ENCODE measurements at places on chromosomes 7 and 10.

DNA sequence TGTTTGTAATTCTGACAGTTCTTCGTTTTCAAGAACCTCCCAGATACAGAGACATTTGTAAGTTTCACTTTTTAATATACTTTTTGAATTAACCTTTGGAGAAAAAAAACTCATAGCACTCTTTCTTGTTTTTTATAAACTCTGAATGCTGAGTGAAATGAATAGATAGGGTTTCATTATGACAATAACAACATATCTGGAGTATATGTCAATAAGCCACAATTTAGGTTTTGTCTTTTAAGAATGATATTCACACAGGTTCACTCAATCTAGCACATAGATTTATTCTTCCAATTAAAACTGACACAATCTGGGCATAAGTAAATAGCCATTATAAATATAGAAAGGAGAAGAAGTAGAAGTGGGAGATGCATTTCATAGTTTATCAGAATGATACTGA is 21.7 kb downstream of the ABCA13 start:
- DNase-seq = no peak

GRCh38 chr7:17774716-17775288 is 165.5 kb downstream of the SNX13 start:
- DNase-seq = peak; percentile 11

DNA sequence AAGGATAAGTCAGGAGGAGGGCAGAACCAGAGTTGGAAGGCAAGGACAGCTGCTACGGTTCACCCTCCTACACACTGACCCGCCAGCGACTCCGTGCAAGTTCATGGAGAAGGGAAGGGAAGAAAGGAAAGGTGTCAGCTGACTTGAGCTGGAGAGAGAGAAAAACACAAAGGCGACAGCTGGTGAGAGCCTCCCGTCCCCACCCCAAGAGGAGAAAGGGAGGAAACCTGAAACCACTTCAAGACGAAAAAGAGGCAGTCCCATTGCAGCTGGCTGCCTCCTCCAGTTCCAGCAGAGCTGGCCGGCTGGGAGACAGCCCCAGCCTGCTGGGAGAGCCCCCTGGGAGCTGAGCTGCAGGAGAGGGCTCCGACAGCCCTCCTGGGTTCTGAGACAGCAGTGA is 75.2 kb downstream of the PARD3 start:
- peak; percentile 48 for DNase-seq

GRCh38 chr7:117587931-117588330 is 108.1 kb downstream of the CFTR start:
- DNase-seq = no peak

DNA sequence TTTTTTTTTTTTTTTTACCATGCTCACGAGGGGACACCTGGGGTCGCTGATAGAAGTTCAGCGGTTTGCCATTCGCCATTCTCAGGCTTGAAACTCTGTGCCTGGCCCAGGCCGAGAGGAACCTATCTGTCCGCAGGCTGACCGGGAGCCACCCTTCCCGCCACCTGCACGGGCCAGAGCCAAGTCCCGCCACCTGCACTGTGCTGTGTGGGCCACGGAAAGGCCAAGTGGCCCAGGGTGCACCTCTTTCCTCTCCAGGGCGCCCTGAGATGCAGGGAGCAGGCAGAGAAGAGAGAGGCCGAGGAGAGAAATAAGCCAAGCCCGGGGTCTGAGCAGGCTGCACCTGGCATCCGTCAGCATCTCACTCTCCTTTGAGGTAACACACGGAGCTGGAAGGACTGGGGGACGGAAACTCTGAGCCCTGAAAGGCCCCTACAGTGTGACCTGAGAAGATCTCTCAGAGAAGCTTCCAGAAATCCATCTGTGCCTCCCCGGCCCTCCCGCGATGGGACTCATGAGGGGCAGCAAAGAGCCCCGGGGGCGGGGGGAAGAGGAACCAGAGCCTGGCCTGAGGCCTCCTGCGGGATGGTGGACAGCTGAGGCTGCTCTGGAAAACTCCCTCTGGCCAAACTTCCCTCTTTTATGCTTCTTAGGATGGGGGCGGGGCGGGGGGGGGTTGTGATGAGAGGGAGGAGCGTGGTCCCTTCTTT is 46.6 kb downstream of the PRKAG2 start:
- DNase-seq = no peak

- DNase-seq = no peak
Observed at GRCh38 chr7:75971309-75971960, 23.0 kb downstream of the TMEM120A start.

GRCh38 chr10:111034598-111035310 is 42.1 kb upstream of the ADRA2A start:
- no peak for DNase-seq

GRCh38 chr7:156558198-156558597 is 82.4 kb upstream of the RNF32 start:
- peak; percentile 1 for DNase-seq

DNA sequence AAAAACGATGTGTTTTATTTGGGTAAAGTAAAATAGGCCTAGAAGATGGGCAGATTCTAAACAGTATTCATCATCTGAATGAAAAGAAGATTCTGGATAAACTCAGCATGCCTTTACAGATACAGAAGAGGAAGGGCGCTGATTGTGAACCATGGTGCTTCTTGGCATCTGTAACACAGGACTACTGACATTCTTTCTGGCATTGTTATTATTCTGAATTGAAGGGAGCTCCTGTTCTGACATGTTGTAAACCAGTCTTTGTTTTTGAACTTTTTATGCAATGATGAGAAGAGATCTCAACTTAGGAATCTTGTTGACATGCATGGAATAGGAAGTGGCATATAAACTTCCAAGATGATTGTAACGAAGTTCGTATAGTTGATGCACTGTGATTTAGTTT is 13.5 kb downstream of the RPA3 start:
- DNase-seq = no peak

GRCh38 chr10:86965986-86966654 is 2.2 kb upstream of the ADIRF start:
- no peak for DNase-seq

DNA sequence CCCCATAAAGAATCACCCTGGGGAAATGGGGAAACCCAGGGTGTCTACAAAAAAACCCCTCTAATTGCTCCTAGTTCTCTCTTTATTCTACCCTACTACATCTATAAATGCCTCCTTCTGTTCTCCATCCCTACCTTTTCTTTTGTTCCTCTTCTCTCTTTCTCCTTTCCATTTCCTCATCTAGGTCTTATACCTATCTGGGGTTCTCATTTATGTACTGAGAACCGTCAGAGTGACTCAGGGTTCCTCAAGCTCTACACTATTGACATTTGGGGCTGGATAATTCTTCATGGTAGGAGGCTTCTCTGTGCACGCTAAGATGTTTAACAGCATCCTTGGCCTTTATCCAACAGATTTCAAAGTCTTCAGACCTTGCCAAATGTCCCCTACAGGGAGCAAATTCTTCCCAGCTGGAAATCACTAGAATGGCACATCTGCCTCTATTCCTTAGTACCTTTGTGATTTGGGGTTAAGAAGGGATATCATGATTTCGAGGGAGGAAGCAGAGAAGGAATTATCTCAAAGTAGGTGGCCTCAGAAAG is 137.4 kb upstream of the PTN start:
- no peak for DNase-seq

DNA sequence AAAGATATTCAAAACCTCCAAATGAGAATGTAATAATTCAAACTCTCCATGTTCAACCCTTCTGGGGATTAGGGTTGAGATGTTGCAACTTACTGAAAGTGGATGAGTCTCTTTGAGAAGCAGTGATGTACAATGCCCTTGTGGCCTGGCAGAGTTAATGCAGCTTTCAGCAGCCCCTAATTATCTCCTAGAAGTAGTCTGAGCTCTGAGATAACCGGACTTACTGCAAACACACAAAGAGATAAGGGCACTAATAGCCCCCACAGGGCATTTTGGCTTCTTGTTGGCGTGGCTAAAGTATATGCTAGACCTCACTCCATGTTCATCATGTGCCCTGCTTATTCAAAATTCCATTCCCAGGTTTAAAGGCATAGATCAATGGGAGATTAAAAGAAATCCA is 404.7 kb downstream of the NEBL start:
- DNase-seq = no peak

DNA sequence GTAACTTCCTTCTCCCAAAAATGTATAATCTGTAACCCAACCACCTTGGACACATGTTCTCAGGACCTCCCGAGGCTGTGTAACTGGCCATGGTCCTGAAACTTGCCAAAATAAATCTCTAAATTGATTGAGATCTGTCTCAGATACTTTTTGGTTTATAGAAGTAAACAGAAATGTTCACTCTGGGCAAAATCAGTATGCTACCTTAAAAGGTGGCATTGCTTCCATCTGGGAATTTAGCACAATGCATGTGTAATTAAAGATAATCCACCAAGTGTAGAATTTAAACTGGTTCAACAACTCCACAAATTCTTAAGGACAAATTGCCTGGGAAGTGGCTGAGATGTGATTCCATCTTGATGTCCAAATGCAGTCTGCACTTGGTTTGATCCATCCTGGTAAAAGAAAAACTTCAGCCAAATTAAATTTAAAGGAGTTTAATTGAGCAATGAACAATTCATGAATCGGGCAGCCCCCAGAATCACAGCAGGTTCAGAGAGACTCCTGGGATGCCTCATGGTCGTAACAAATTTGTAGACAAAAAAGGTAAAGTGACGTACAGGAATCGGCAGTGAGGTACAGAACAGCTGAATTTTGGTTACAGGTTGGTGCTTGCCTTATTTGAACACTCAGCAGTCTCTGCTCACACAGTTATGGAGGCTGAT is 102.6 kb upstream of the PFKP start:
- no peak for DNase-seq

- DNase-seq = no peak
Observed at GRCh38 chr10:22765660-22766547, 51.5 kb upstream of the PIP4K2A start.

- DNase-seq = no peak
Observed at GRCh38 chr7:1548438-1548831, 7.6 kb downstream of the TMEM184A start.

DNA sequence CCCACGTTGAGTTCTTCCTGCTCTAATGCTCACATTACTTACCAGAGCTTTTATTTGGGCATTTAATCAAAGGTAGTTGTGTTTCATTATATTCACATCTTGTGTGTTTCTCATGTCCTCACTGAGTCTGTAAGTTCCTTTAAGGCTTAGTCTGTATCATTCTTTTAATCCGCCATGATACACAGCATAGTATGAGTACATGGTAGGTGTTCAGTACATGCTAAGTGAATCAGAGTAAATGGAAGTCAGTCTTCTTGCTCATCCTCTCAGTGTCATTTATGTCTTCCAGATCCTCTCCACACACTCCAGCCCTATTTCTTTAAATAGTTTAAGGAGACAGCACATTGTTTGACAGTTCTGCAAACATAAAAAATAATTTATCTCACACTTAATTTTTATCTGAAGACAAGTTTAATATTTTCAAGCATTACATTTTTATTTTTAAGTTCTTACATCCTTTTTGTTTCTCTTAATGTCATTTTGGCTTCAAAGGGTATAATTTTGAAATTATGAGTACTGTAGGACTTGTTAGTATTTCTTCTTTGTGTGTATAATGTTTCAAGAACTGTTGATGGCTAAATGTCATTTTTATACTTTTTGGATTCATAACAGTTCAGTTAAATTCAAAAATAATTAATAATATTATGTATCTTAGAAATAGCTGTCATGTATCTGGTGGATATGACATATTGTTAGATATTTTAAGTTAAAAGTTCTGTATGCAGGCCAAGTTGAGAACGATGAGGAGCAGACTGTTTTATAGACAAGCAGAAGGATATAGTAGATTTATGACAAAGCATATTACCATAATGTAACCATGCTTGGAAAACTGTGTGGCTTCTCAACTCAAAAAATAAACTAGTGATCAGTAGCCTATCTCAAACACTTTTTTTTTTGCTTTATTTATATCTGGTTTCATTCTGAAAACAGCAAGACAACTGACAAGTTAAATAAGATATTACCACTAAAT is 342.7 kb downstream of the LRMDA start:
- DNase-seq = no peak

DNA sequence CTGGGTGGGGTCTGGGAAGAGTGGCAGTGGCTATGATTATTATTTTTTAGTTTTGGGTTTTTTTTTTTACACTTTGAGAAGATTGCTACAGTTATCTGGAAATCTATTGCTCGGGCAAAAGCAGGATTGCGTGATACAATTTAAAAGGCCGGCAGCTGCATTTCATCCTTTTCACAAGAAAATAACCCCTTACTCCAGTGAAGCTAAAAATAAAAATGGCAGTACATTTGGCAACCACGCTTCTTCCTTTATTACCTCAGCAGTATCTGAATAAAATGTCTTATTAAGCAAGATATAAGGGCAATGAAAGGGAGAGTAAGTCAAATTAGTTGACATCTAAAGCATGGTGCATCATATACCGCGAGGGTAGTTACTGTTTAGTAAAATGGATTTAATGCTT is 496.8 kb downstream of the LRMDA start:
- DNase-seq = no peak

DNA sequence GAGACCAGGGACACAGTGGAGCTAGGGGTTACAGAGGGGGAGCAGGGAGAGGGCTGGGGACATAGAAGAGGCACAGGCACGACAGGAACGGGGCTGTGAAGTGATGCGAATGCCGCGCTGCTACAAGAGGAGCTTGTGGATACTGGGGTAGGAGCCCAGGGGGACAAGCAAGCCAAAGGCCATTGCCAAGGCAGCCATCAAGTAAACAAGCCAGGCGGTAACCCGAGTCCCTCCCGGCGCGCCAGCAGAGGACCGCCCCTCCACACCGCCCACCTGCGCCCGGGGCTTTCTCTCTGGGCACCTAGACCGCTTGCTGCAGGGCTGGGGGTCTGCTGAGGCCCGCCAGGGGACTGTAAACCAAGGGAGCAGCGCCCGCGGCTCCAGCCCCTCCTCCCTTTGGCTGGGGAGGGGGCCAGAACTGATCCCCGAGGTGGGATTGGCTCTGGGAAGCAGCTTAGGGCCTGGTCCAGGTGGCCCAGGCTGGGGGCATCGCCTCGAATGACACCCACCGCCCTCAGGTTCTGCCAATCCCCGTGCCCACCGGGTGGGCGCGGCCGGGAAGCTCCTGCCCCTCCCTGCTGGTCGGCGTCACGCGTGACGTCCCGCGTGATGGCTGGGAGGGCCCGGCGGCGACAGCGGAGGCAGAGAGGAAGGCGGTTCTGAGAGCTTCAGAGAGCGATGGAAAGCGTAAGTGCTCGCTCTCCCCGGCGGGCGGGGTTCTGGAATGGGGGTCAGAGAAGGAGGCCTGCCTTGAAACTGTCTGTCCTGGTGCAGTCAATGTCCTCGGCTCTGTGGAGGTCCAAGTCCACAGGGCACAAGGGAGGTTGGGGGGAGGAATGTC is 982 bp downstream of the SFXN3 start:
- peak; percentile 57 for DNase-seq

- no peak for DNase-seq
Observed at GRCh38 chr10:46220872-46221538, 65.8 kb upstream of the ANTXRL start.

GRCh38 chr7:29609162-29610037 is 45.8 kb downstream of the PRR15 start:
- DNase-seq = peak; percentile 23

- DNase-seq = no peak
Observed at GRCh38 chr10:100008142-100008522, 1.6 kb downstream of the DNMBP start.

DNA sequence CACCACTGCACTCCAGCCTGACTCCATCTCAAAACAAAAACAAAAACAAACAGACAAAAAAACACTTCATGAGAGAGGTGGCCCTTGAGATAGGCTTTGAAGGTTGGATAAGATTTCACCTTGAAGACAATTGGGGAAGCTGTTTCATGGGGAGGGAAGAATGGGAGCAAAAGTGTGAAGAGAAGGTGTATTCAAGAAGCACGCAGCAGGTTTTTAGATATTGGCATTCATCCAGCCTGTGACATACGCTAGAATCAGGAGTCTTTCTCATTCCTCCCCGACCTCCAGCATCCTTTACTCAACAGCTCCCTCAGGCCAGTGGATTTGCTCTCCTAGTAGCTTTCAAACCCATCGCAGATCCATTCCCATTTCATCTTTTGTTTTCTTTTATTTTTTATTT is 116.3 kb upstream of the FAM171A1 start:
- DNase-seq = no peak

Data from stromal cell of bone marrow (primary cell).